ENCODE measurements at places on chromosomes 4 and X.

- DNase-seq = no peak
Observed at GRCh38 chrX:69844636-69845035, 205.1 kb downstream of the AWAT2 start.

- DNase-seq = no peak
Observed at GRCh38 chr4:162684371-162684700, 482.4 kb downstream of the NAF1 start.

DNA sequence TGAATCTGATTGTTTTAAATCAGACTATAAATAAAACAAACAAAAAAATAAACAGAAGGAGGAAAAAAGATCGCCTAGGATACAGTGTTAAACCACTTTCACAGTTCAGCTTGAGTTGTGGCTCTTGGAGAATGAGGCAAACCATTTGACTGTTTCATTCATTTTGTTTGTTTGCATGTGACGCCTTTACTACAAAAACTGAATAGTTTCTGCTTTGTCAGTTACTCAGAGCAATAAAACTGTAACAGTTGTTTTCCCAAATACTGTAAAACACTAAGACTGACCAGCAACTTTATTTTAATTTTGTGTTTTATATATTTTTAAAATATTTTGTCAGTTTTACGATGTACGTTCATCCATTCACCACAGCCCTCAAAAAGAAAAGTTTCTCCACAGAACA, 214.5 kb downstream of the FBXW7 start:
- no peak for DNase-seq

DNA sequence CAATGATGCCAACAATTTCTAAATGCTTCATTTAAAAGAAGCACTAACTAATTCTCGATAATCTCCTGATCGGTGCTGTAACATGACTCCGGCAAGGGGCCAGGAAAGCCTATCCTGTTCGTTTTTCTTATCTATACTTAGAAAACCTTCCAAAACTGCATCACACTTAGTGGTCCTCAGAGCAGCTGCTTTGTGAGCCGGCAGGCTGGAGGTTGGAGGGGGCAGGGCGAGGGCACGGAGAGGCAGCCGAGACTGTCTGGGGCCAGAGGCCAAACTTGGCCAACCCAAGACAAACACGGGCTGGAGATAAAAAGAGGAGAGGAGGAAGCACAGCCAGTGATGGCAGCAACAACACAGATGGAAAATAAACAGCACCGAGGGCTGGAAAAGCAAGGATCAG, 455.7 kb downstream of the BCOR start:
- DNase-seq = no peak

DNA sequence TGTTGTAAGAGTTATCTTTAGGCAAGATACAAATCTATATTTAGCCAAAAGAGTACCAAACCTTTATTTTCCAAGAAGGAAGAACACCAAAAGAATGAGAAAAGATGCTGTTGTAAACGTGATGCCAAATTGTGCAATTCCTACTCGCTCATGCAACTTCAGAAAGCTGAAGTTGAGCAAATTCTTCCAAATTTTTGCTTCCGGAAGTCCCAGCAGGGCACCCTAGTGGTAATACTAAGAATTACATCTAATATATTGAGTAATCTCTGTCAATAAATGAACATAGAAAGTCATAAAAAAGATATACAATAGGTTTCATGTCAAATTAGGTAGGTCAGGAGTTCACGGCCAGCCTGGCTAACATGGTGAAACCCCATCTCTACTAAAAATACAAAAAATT, 36.0 kb upstream of the SMARCAD1 start:
- DNase-seq = no peak

DNA sequence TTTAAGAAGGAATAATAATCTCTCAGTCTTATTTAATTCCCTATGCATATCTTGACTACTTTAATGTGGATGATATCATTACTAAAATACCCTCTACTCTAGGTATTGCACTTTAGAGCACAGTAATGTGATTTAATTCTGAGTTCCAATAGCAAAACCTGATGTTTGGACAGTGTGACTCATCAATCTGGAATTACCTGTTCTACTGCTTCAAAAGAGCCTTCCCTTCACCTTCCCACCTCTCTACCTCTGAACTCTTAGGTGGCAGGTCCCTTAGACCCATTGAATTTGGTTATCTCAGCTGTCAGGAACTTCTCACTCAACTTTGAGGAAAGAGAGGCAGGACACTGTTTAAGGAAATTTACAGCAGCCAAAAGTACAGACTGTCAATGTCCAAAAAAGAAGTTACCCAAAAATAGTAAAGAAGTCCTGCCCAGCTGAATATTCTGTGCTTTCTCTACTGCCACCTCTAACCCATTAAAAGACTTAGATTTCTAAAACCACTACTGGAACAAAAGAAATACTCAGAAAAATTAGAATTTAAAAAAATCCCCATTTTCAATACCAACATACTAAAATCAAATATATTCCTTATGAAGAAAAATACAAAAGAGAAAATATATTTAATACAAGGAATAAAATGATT, 123.1 kb upstream of the GPM6A start:
- no peak for DNase-seq

GRCh38 chr4:820230-821172, 5.4 kb downstream of the CPLX1 start:
- no peak for DNase-seq

DNA sequence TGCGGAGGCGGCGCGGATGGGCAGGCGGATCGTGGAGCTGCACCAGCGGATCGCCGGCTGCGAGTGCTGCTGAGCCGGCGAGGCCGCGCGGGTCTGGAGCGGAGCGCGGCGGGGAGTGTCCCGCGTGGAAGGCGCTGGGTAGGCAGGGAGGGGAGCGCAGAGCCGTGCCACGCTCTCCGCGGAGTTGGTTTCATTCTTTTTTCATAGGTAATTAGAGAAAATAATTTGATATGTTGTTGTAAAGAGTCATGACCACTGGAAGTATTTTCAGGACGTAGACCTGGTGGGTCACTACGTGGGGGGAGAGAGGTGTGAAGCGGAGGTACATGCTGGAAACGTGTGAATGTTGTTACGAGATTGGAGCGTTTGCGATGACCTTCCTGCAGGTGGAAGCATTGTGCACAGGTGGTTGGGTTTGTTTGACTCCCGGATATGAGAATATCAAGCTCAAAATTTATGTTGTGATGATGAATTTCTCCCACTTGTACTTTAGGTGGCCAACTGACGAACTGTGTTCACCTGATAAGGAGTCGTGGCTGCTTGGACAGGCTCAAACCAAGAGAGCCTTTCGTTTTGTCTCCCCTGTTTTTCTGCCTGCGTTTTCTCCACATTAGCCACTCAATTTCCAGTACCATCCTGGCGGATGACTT, 19.1 kb upstream of the S100P start:
- DNase-seq = no peak

DNA sequence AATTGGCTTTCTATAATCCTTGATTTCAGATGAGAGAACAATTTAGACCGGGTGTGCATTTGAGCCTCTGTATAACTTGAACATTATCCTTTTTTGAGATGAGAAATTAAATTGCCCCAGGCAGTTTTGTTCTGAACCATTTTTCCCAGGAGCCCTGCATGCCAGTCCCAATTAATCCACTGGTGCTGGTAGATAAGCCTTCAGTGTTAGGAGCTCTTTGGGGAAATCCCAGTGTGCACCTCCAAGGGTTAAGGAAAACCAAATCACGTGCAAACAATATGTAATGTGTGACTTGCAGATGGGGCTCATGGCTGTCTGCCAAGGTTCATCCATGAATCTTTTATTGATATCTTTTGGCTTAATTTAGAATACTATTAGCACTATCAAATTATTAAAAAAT, 43.2 kb downstream of the KIT start:
- DNase-seq = no peak

DNA sequence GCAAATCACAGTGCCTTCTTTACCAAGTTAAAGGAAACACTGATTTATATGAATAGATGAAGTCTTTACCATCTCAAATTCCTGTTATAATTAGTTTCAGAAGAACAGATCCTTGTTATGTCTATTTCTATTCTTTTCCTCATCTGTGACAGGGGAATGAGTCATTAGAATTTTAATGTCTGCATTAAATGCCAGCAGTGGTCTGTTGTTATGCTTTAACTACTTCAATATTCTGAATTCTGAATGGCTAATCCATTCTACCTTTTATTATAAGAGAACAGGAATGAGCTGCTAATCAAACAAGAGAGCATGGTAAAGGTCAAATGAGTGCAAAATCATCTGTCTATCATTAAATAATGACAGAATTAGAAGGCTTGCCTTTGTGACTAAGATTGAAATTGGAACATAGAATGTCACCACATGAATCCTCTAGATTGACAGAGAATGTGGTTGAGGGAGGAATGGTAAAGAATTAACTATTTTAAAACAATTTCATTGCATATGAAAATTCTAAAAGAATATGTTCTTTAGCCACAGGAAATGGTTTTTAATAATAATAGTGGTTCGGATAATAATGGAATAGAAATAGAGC, 935.5 kb downstream of the ADGRL3 start:
- no peak for DNase-seq

GRCh38 chr4:106766519-106766918, 269.6 kb downstream of the DKK2 start:
- no peak for DNase-seq

GRCh38 chr4:18980516-18981233, 959.1 kb upstream of the LCORL start:
- no peak for DNase-seq

DNA sequence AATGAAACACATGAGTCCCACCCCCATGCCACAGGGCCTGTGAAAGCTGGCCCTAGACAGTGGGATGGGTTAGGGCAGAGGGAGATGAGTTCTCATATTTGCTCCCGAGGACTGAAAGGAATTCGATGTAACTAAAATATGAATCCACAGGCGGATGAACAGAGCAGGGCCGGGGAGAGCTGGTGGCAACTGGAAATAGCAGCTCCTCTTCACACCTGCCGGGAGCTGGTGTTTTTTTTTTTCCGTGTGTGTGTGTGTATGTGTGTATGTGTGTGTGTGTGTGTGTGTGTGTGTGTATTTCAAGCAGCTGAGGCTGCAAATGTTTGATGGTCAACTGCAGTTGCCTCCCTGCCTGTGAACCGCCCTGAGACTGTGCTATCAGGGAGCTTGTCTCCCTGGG, 115.1 kb upstream of the PSAPL1 start:
- DNase-seq = no peak

- DNase-seq = no peak
Observed at GRCh38 chr4:67632492-67632891, 68.5 kb downstream of the UBA6 start.

DNA sequence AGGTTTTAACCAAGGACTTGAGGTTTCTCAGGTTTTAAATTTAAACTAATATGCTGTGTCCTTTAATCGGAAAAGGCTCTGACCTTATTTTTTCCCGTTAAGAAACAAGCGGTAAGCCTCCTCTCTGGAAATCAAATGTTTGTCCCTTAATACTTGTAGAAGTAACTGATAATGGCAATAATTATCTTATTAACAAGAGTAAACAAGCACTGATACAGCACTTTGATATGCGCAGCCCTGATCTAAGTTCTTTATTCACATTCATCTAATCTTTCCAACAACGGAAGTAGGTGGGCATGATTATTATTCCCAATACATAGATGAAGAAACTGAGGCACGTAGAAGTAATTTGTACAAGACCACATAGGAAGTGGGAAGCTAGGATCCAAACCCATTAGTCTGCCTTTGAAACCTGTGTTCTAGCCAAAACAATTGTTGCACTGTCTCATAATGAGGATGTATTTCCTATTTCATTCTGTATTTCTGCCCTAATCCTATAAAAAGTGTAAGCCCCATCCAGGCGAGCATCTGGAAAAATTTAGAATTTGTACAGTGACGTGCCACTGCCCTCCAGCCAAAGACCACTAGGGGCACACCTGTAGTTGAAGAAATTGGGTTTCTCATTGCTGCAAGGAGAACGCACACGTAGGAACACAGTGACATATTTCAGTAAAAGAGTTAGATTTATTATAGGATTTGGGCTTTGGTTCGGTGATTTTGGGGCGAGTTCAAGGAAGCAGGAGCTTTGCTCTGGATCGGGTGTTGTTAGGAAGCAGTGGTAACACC, 606 bp downstream of the CXorf58 start:
- no peak for DNase-seq

DNA sequence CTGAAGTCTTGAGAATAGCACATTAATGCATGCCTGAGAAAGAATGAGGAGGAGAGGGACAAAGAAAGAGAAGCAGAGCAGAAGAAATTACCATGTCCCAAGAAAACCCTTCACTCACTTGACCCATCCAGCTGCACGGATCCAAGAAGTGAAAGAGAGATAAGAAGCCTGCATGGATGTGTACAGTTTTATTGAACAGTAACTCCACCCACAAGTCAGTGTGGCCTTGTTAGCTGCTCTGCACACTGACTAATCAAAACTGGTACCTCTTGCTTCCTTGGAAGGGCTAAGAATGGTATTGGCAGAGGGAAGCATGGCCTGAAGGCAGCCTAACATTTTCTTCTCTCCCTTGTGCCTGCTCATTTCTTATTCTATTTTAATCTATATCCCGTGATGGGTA, 163.9 kb downstream of the SLC7A11 start:
- DNase-seq = no peak

DNA sequence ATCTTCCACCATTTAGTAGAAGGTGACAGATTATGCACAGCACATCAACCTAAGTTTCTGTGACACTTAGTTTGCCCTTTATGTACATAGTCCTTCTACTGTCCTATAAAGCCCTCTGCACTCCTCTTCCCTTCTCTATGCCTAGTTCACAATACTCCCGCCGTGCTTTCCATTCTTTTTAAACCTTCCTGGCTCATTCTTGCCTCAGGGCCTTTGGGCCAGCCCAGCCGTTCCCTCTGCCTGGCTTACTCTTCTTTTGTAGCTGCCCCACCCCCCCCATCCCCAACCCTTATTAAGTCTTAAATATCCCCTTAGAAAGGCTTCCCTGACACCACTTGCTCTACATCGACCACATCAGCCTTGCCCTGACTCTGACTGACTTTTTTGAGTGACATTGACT, 33.0 kb downstream of the SGMS2 start:
- DNase-seq = no peak

DNA sequence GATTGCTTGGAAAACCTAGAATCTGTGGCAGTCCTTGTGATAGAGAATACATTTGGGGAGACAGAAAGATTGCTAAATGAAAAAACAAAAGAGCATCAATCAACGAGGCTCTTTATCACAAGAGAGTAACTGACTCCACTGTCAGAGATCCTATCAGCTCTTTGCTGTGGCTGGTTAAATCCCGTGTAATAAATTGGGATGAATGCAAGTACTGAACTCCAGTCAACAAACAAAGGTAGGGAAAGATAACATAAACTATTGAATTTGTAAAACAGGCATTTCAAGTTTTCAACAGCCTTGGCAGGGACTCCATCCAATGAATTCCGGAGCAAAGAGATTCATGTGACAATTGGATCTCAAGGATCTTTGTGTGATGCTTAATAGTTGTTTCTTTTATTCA, 21.3 kb downstream of the MMRN1 start:
- no peak for DNase-seq
